Pancreas (tissue), 10 donors: ENCODE measurements at places on chromosomes 7 and 10. TPM values are rescaled to one million over a fixed set of nuclear protein-coding genes. Genes with fewer than 3 reads are reported as not detected.

- H3K4me3 ChIP-seq = no peak overlapping the region
- H3K36me3 ChIP-seq = no peaks in the 10 kb centered on the region
- no peaks in the 10 kb centered on the region for H3K27me3 ChIP-seq
- no peak for DNase-seq
Observed at GRCh38 chr10:43000021-43000411, 76.9 kb upstream of the RET start.

Gene MRLN
- 1.3 TPM for total RNA-seq

DNA sequence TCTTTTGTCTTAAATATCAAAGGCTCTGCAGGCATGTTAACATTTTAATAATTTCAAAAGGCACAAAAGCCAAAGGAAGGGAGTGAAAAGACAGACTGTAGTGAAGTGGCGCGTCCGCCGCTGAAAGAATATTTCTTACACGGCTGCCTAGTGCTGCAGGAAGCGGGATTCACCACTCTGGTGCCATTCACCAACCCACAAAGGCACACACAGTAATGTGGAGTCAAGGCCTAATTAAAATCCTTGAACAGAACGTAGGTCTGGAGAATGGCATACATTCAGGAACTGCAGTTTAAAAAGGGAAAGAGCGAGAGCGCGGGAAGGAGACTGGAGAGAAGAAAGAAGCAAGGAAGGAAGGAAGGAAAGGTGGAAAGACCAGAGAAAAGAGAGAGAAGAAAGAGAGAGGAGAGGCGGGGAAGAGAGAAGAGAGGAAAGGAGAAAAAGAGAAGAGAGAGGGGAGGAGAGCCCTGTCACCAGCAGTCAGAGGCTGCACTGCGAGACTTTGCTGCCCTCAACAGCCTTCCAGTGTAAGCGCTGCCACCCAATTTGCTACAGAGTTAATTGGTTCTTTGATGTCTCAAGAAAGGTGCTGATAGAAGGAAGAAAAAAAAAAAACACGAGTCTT lies 554.0 kb downstream of the MDFIC start:
- DNase-seq = no peak
- H3K36me3 ChIP-seq = no peaks in the 10 kb centered on the region
- no peak overlapping the region for H3K27ac ChIP-seq
- H3K27me3 ChIP-seq = peaks cover 12% of the 10 kb centered on the region

- H3K27me3 ChIP-seq = no peaks in the 10 kb centered on the region
- no peaks in the 10 kb centered on the region for H3K36me3 ChIP-seq
- H3K4me3 ChIP-seq = no peak overlapping the region
- DNase-seq = no peak
Observed at GRCh38 chr10:89574368-89574767, 39.0 kb upstream of the SLC16A12 start.

Gene FLNC
- 0.57 TPM for total RNA-seq

DNA sequence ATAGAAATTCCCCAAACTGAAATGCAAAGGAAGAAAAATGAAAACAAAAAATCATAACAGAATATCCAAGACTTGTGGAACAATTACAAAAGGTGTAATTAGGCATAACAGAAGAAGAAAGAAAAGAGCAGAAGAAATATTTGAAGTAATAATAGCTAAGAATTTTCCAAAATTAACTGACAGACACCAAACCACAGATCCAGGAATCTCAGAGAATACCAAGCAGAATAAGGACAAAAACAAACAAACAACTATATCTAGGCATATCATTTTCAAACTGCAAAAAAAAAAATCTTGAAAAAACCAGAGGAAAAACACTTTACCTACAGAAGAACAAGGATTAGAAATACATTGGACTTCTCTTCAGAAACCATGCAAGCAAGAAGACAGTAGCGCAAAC lies 25.5 kb downstream of the CFAP70 start:
- no peak for DNase-seq
- H3K4me1 ChIP-seq = no peaks in the 10 kb centered on the region
- H3K27ac ChIP-seq = no peak overlapping the region
- no peaks in the 10 kb centered on the region for H3K27me3 ChIP-seq
- no peak overlapping the region for H3K4me3 ChIP-seq

- no peak overlapping the region for H3K4me3 ChIP-seq
- DNase-seq = no peak
- no peak overlapping the region for H3K27ac ChIP-seq
Observed at GRCh38 chr7:121744319-121744718, 128.6 kb upstream of the PTPRZ1 start.

DNA sequence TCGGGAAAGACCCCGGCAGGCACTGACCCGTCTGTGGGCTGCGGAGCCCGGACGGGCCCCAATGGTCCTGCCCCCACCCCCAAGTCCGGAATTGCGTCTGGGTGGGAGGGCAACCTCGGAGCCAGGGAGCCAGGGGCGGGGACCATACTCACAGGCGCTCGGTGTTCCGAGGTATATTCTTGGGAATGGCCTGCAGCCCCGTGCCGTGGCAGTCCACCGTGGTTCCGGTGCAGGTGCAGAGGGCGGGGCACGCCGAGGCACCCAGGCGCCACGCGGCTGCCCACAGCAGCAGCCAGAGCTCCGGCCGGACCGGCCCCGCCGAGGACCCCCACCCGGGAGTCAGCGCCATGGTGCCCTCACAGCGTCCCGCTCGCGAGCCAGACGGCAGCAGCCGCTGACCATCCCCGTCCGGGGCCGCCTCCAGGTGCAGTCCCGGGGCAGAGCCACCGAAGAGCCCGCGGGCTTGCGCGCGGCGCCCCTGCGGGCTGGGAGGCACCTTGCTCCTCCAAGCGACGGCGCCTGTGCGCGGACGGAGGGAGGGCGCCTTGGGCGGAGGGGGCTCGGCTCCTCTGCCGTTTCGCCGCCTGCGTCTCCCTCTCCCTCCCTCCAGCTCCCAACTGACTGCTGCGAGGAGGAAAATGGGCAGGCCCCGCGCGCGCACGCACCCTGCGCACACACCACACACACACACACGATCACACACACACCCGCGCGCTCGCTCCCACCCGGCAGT lies at the start of gene SLIT1:
Gene SLIT1 (minus strand): TSS at position 634 of the 733 bp plus-strand sequence. CDS start 285 bp downstream, at position 349.
- H3K27me3 ChIP-seq = no peaks in the 10 kb centered on the region
- peak; percentile 63 for DNase-seq
- no peaks in the 10 kb centered on the region for H3K36me3 ChIP-seq
- no peak within 1 kb of the TSS for H3K27ac ChIP-seq
- no peaks in the 10 kb centered on the region for H3K4me1 ChIP-seq

DNA sequence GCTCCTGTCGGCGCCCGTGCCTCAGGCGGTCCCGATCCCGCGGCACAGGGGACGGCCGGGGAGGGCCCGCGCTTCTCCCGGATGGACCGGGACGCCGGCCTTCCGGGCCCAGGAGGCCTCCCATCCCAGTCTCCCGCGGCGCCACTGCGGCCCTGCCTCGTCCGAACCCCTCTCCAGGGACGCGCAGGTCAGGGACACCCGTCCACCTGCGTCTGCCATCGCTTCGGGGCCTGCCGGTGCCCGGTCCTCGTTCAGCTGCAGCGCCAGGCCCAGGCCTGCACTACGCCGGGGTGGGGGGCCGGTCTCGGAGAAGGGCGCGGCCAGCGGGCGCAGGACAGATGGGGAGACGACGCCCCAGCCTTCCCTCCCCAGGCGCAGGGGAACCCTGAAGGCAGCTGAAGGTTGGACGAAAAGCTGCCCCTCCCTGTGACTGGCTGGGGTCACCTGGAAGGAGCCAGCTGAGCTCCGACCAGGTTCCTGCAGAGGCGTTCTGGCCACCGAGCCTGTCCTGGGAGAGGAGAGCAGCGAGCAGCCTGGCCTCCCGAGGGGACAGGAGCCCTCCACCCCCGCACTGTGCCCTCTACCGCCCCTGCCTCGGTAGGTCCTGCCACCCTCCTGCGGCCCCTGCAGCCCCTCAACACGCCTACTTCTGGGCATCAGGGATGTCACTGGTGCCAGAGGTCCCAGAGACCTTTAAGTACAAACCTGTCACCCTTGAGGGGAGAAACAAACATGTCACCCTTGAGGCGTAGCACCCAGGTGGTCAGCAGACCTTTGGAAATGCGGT lies 84.3 kb downstream of the LANCL2 start:
- no peaks in the 10 kb centered on the region for H3K36me3 ChIP-seq
- no peak for DNase-seq
- no peaks in the 10 kb centered on the region for H3K27me3 ChIP-seq
- no peak overlapping the region for H3K4me3 ChIP-seq
- H3K27ac ChIP-seq = no peak overlapping the region

- no peaks in the 10 kb centered on the region for H3K4me1 ChIP-seq
- no peaks in the 10 kb centered on the region for H3K36me3 ChIP-seq
- no peak overlapping the region for H3K4me3 ChIP-seq
- H3K27ac ChIP-seq = no peak overlapping the region
Observed at GRCh38 chr10:78859769-78860168, 209.0 kb upstream of the ZMIZ1 start.

Gene HYAL4
- total RNA-seq = not detected

- H3K4me3 ChIP-seq = no peak overlapping the region
- H3K36me3 ChIP-seq = no peaks in the 10 kb centered on the region
- no peaks in the 10 kb centered on the region for H3K27me3 ChIP-seq
- peaks cover 2% of the 10 kb centered on the region for H3K4me1 ChIP-seq
Observed at GRCh38 chr10:20616918-20617810, 279.9 kb downstream of the NEBL start.

DNA sequence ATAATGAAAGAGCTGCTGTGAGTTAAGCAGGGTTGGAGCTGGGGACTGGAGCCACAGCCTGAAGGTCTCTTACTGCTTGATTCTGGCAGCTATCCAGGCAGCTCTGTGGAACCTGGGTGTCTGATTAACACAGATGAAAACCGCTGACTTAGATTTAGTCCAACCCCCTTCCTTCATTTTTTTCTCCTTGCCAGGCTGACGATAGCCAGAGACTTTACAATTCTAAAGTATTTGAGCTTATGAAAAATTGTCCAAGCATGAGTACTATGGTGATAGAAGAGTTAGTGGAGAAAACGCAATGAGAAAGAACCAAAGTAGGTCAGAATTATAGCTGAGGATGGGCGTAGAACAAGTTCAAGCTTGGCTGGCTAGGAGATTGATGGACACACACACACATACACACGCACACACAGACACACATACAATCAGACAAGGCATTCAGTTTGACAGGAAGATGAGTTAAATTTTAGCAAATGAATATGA lies 13.5 kb upstream of the GPR85 start:
- H3K27me3 ChIP-seq = no peaks in the 10 kb centered on the region
- peak overlapping the region; percentile 4 for H3K4me3 ChIP-seq
- no peaks in the 10 kb centered on the region for H3K4me1 ChIP-seq
- H3K27ac ChIP-seq = no peak overlapping the region
- DNase-seq = peak; percentile 72
- no peaks in the 10 kb centered on the region for H3K36me3 ChIP-seq

Gene NOS3
- 5.1 TPM for total RNA-seq

DNA sequence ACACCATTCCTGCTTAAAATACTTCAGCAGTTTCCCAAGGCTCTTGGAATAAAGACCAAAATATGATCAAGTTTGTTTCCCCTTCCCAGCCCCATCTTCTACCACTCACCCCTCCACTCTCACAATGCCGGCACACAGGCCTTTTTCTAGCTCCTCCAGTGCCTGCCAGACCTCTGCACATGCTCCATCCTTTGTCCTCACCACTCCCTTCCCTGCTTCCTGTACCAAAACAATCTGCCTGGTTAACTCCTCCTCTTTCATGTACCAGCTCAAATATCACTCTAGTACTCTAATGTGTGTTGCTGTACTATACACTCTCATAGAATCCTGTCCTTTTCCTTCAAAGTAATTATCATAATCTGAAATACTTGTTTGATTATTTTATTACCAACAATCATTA lies 19.4 kb downstream of the SCRN1 start:
- DNase-seq = no peak
- no peak overlapping the region for H3K27ac ChIP-seq
- H3K4me3 ChIP-seq = no peak overlapping the region
- H3K4me1 ChIP-seq = no peaks in the 10 kb centered on the region
- no peaks in the 10 kb centered on the region for H3K36me3 ChIP-seq

DNA sequence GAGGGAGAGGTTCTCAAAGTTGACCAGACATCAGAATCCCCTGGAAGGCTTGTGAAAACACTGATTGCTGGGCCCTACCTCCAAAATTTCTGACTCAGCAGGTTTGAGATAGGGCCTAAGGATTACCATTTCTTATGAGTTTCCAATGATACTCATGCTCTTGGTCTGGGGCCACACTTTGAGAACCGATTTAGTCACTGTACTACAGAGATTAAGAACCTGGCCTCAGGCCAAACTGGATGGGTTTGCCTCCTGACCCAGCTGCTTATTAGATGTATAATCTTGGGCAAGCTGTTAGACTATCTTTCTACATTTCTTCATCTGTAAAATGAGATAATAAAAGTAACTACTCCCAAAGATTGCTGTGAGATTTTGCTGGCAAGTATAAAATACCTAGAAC lies 77.1 kb upstream of the SCIN start:
- no peaks in the 10 kb centered on the region for H3K4me1 ChIP-seq
- H3K27ac ChIP-seq = no peak overlapping the region
- DNase-seq = no peak
- H3K4me3 ChIP-seq = no peak overlapping the region
- no peaks in the 10 kb centered on the region for H3K27me3 ChIP-seq

DNA sequence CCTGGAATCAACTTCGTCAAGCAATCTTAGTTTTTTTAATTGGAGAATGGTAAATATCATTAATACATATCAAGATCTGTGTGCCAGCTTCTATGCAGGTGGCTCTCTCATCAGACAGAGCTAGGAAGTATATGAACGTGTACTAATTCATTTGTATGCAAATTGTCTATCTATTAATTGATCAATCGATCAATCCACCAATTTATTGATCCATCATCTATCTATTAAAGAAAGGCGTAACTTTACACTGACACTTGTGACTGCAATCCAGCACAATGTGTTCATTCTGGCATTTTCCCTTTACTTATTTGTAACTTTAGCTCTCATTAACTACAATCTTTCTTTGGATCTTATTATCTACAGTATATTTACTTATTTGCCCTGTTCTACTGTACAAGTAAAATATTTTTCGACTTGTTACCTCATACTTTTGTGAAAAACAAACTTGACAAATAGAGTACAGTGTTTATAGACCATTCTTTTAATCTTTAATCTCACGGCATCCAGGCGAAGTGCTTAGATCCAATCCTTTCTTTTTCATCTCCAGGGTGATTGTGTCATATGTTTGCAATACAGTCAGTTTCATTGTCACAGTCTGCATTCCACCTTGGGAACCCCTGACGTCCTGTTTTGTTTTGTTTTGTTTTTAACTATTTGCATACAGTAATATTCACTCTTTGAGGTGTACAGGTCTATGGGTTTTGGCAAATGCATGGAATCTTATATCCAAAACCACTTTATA lies 22.0 kb upstream of the GHRHR start:
- H3K27ac ChIP-seq = no peak overlapping the region
- H3K4me1 ChIP-seq = no peaks in the 10 kb centered on the region
- H3K4me3 ChIP-seq = no peak overlapping the region
- DNase-seq = no peak

Gene TSPAN13
- total RNA-seq = 64.6 TPM

DNA sequence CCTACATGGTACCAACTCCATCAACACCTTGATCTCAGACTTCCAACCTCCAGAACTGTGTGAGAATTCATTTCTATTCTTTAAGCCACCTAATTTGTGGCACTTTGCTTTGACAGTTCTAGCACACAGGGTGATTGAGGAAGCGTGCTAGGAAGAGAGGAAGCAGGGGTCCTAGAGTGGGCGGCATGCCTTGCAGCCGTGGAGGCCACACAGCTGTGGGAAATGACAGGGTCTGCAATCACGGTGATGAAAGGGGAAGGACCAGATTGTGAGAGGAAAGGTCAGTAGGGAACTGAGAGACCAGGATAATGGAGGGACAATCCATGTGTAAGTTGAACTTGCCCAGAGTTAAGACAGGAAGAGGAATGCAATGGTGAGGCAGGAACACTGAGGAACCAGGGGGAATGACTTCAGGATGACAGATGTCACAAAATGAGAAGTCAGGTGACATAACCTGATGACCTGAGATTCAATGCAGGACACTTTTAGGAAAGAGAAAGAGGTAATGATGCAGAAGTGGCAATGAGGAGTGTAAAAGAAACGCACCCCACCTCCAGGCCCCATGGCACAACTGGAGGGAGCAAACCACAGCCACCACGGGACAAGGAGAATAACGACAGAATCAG lies 87.3 kb upstream of the PIK3CG start:
- no peaks in the 10 kb centered on the region for H3K36me3 ChIP-seq
- no peak for DNase-seq
- H3K27ac ChIP-seq = no peak overlapping the region
